MM.1S (cell line): ENCODE measurements at places on chromosomes 4 and X.

- DNase-seq = no peak
These were observed 10.0 kb downstream of the SH3BP2 start for GRCh38 chr4:2802618-2803531.

DNA sequence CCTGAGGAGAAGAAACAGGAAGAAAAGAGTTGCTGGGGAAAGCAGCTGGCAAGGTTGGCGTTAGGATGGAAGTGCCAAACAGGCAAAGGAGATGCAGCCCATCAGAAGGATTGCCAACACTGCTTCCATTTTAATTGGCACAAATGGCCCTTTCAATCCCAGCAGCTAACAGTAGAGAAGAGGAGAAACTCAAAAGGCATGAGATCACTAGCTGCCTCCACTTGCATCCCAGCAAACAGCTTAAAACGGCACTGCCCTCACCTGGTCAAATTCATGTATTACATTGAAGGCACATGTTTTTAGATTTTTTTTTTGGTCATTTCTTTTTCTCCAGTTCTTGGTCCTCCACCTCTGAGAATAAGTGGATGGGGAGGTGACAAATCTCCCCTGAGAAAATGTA, 14.9 kb upstream of the LOC101059915 start:
- peak; percentile 71 for DNase-seq

- DNase-seq = no peak
These were observed 74.6 kb downstream of the AMELX start for GRCh38 chrX:11367609-11368430.

DNA sequence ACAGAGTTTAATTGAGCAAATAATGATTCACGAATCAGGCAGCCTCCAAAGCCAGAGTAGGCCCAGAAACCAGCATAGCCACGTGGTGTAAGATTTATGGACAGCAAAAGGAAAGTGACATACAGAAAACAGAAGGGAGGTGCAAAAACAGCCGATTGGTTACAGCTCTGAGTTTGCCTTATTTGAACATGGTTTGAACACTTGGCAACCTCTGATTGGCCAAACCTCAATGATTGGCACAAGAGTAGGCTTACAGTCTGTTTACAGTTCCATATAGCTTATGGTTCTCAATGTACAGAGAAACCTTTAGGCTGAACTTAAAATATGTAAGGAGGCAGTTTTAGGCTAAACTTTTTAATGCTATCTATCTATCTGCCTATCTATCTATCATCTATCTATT, 394.8 kb downstream of the CFAP47 start:
- DNase-seq = no peak

GRCh38 chr4:5052726-5053425, 1.6 kb downstream of the STK32B start:
- no peak for DNase-seq

DNA sequence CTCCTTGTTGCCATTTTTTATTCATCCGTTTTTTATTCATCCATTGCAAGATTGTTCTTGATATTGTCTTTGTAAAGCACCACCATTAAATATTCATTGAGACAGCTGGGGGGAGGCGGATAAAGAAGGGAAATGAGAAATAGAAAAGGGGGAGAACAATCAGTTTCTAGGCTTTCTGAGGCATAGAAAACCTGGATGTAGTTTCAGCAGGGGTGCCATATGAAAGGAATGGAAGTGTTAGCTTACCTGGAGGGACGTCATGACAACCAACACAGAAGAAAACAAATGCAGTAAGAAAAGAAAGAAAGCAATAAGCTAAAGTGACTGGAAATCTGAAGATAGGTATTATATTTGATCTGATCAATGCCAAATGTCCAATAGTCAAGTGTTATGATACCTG, 276.1 kb downstream of the GASK1B start:
- DNase-seq = no peak

DNA sequence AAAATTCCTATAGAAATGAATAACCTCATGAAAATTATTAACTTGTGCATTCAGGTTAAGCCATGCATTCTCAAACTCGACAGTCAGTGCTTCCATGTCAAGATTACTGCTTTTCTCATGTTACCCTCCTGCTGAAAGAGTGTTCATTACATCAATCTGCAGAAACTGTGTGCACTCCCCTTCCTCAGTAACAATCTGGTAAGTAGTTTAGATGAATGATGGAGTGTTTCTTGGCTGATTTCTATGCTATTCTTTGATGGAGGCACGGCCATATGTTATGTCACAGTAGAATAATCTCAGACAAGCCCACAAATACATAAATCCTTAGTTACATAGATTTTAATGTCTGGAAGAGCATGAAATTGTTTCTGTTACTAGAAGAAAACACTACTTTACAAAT, 193.3 kb upstream of the FAM47A start:
- no peak for DNase-seq
